Large intestine (tissue), 12 donors: ENCODE measurements at places on chromosomes 2 and 18.

GRCh38 chr2:232013701-232014353 lies 52.3 kb downstream of the DIS3L2 start:
- DNase-seq, result peak; percentile 11

GRCh38 chr2:44981714-44982108 lies 27.5 kb downstream of the SIX2 start:
- peak; percentile 40 for DNase-seq

GRCh38 chr2:203650860-203651613 lies 55.4 kb upstream of the CD28 start:
- peak; percentile 97 for DNase-seq

DNA sequence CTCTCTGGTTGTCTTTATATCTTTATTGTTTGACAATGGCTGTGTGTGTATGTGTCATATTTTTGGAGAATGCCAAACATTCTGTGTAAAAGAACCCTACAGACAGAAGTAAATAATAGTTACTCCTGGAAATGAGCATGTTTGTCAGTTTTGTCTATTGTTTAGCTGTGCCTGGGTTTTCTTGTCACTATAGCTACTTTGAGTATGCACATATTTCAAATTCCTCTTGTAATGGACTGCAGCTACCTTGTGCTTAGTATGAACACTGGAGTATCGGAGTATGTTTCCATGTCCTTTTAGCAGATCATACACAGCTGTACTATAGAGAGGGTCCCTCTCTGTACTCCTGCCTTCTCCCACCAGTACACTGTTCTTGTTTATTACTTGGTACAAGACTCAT lies 58.0 kb upstream of the DOCK10 start:
- no peak for DNase-seq

GRCh38 chr2:177155631-177156030 lies 57.0 kb upstream of the HNRNPA3 start:
- no peak for DNase-seq

GRCh38 chr2:126719833-126720351 lies 63.9 kb downstream of the GYPC start:
- no peak for DNase-seq

GRCh38 chr2:9232166-9232479 lies 25.5 kb downstream of the ASAP2 start:
- DNase-seq, result no peak

DNA sequence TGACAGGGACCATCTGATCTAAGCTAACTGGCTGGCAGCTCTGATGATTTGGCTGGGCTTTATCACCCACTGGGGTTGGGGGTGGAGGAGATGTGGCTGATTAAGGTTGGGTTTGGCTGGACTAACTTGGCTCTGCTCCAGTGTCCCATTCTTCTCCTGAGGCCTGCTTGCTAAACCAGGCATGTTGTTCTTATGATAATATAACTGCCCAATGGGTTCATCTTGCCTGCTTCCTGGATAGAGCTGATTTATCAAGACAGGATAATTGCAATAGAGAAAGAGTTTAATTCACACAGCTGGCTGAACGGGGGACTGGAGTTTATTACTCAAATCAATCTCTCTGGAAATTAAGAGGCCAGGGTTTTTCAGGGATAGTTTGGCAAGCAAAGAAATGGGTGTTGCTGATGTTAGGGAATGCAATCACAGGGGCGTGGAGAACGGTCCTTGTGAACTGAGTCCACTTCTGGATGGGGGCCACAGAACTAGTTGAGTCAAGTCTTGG lies 150.4 kb downstream of the PTH2R start:
- no peak for DNase-seq

DNA sequence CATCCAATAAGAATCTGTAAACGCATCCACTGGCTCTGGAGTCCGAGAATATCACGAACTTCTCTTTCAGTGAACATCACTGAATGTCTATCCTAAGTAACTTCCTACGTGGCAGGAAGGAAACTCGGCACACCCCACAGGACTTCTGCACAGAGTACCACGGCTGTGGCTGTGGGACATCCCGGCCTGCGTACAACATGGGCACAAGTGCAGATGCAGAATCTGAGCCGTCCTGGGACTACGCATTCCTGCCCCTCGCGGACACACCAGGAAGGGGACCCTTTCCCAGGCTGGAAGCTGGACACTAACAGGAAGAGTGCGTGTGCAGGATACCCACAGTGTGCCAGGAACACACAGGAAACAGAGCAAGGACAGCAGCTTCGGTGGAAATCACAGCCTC lies 60.6 kb downstream of the ZNF516 start:
- no peak for DNase-seq

GRCh38 chr18:31258789-31259188 lies 59.2 kb upstream of the DSG1 start:
- DNase-seq, result no peak

DNA sequence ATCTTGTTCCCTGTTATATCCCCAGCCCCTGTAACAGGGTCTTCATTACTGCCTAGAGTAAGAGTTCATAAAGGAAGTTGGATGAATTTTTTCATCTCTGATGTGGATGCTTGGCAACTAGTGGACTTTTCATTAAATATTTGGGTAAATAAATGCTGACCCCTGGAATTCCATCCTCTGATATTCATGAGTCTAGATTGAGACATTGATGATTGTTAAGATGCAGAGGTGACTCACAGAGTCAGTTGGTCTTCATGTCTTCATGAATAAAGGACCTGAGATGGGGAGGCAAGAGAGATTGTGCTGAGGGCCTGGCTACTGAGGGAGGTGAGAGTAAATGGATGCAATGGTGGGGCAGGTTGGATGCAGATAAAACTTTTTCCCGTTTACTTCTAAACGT lies 132.7 kb upstream of the NT5C1B start:
- no peak for DNase-seq

GRCh38 chr18:58451115-58451971 lies 177.5 kb downstream of the ALPK2 start:
- no peak for DNase-seq

DNA sequence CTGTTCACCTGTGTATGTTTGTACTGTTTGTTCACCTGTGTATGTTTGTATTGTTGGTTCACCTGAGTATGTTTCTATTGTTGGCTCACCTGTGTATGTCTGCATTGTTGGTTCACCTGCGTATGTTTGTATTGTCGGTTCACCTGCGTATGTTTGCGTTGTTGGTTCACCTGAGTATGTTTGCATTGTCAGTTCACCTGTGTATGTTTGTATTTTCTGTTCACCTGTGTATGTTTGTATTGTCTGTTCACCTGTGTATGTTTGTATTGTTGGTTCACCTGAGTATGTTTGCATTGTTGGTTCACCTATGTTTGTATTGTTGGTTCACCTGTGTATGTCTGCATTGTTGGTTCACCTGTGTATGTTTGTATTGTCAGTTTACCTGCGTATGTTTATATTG lies 14.6 kb downstream of the ADI1 start:
- no peak for DNase-seq

- DNase-seq, result no peak
These were observed 35.2 kb upstream of the CD207 start for GRCh38 chr2:70870790-70871189.

DNA sequence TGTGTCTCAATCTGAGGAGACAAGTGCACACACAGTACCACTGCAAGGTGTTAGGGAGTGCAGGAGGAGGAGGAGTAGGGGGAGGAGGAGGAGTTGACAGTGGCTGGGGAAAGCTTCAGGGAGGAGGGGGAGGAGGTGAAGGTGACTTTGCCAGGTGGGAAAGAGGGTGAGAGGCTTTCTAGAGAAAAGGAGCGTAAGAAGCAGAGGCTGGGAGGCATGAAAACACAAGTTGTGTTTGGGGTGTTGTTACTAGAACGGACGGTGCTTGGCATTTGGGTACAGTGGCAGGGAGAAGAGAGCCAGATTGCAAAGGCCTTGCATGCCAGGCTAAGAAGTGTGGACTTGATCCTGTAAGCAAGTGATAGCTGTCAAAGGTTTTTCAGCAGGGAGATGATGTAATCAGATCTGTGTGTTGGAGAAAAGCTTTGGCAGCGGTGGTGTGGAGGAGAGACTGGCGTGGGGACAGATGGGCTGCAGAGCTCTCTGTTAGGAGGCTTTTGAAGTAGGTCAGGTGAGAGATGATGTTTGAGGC lies 16.2 kb downstream of the TANC1 start:
- DNase-seq, result peak; percentile 29
